ENCODE measurements at places on chromosomes 12 and 14.
A peak's percentile ranks its signal among the peaks of the same experiment; 100 is the strongest.

DNA sequence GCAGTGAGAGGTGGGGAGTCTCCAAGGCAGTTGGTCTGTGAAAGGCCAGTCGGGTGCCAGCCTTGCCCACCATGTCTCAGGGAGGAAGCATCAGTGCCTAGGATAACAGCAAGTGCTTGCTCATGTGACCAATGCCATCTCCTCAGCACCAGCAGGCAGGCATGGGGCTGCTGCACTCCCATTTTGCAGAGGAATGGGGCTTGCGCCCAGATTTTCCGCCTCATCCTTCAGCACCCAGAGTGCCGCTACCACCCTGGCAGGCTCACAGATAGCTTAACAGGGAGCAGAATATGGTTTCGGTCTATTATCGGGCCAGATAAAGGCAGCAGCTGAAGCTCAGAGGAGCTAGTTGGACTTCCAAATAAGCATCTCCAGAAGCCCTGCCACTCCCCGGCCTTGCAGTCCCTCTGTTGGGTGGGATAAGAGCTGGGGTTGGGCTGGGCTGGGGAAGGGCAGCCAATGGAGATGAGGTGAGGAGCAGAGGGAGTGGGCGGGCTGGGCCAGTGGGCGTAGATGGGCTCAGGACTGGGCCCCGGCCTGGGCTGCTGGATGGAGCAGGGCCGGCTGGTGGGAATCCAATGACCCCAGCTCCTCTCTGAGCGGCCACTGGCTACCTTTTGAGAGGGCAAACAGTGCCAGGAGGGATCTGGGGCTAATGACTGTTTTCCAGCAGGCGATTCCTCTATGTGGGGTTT, 8.4 kb upstream of the KRT80 start:
- no peak for DNase-seq

- no peak for DNase-seq
These were observed 36.3 kb upstream of the MAP3K9 start for GRCh38 chr14:70845601-70846000.

- DNase-seq = peak; percentile 64
These were observed 210.2 kb downstream of the PTPRO start for GRCh38 chr12:15532364-15532977.

DNA sequence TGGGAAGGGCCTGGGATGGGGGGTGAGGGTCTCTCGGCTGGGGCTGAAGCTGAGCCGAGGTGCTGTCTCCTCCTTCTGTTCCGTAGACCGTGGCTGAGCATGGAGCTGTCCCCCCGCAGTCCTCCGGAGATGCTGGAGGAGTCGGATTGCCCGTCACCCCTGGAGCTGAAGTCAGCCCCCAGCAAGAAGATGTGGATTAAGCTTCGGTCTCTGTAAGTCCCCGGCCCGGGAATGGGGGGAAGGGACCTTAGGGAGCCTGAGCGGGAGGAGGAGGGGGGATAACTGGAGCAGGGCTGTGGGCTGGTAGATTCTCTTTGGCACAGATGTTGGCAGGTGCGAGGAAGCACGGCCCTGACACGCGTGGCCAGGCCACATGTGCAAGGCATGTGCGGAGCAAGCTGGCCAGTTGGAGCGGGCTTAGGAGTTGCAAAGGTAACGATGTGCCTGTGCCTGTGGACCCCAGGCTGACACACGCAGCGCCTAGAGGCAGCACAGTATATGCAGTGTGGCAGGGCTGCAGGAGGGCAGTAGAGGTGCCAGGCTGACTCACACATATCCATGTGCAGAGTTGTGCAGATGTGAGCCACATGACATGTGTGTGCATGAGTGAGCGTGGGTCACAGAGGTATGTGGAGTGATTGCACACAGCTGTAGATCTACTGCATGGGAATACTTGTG, 512 bp downstream of the PDE1B start:
- no peak for DNase-seq

DNA sequence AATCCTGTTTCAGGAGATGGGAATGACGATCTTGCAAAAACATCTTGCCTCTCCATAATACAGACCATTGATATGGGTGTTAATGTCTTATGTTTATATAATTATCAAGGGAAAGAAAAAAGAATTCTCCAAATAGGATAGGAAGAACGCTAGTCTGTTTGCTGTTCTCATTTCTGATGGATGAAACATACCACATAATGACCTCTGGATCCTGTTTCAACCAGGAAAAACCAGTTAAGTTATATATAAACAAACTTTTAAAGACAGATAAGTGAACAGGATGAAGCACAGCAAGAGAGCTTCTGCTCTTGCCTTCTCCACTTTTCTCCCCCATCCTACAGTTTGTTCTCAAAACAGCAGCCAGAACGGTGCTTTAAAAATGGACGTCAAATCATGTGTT, 27.8 kb downstream of the COQ6 start:
- no peak for DNase-seq

GRCh38 chr12:106025129-106025528, 113.6 kb downstream of the NUAK1 start:
- DNase-seq = no peak

- DNase-seq = no peak
These were observed 7.5 kb upstream of the C14orf132 start for GRCh38 chr14:96031691-96032090.

DNA sequence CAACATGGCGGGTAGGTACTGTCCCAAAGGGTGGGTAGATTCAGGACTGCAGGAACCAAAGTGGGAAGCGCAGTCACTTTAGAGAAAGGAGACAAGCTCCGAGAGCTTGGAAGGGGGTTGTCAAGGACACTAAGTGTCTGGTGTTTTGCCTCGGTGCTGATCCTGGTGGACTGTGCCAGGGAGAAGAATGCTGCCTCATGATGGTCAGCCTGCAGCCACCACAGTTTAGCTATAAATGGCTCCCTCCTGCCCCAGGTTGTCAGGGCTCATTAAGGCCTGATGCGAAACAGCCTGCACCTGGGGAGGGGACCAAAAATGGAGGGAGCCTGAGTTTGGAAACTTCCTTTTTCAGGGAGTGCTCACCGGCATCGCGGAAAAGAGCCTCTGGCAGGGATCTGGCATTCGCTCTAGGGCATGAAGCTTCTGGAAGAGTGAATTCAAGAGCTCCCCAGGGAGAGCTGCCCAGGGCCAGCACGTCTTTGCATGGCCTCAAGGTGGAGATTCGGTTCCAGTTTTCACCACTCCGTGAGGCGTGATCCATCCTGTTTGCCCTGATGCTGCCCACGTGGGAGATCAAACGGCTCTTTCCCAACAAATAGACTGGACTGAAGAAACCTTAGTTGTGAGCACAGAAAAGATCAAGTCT, 164.0 kb downstream of the FOXN3 start:
- no peak for DNase-seq

GRCh38 chr14:90678420-90678819, 137.8 kb downstream of the TTC7B start:
- DNase-seq = no peak

GRCh38 chr12:26694402-26694801, 138.6 kb downstream of the ITPR2 start:
- no peak for DNase-seq
